Hepatocyte (in vitro differentiated cells): ENCODE measurements at places on chromosomes 12 and 14.

DNA sequence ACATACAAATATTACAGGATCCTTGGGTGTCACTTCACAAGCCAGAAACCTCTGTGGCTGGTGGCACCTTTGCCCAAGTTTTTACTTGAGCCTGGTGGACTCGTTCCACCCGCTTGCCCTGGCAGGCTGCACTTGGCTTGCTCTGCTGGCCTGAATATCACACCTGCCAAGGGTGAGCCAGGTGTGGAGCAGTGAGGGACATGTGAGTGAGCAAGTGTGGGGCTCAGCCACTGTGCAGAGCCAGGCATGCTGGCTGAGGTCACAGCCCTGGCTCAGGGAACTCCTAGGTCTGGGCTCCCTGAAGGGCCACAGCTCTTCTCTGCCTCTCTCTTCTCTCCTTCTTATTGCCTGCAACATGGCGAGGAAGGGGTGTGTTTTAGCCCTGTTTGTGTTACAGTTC, 82.0 kb downstream of the SLC16A7 start:
- no peak for DNase-seq

GRCh38 chr12:69765515-69765914, 26.9 kb downstream of the RAB3IP start:
- no peak for DNase-seq

DNA sequence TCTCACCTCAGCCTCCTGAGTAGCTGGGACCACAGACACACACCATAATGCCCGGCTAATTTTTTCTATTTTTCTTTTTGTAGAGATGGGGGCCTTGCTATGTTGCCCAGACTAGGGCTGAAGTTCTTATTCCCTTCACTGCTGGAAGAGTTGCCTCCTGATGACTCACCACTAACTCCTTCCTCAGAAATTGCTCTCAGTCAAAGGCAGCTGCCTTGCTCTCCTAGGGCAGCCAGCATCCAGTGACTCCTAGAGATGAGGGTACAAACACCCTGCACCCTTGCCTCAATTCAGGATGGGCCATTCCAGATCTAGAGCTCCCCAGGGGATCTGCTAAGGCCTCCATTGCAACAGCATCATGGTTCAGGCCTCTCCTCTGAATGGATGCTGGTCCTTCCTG, 54.0 kb upstream of the RASSF8 start:
- DNase-seq, result no peak

DNA sequence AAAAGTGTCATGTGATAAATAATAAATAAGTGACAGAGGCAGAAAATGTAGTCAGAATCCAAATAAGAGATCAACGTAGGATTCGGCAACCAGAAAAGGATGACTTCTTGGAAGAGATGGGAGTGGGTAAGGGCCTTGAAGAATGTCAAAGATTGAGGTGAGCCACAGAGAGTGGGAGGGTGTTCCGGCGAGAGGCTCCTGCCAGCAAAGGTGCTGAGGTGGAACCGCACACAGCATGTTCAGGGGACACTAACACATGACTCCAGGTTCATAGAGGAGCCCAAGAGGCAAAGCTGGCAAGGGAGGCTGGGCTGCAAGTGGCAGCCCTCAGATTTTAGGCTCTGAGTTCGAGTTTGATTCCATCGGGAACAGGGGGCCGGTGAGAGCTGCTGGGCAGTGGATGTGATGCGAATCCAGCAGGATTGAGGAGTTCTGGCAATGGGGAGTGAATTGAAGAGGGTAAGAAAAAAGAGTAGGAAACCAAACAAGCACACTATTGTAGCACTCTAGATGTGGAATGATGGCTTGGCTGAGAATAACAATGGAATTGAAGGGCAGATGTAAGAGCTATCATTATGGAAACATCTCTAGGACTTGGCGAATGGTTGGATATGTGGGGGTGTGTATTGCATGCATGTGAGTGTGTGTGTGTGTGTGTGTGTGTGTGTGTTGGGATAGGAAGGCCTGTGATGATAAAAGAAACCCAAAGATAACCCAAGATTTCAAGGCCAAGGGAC, 36.5 kb downstream of the LRRC74A start:
- no peak for DNase-seq

DNA sequence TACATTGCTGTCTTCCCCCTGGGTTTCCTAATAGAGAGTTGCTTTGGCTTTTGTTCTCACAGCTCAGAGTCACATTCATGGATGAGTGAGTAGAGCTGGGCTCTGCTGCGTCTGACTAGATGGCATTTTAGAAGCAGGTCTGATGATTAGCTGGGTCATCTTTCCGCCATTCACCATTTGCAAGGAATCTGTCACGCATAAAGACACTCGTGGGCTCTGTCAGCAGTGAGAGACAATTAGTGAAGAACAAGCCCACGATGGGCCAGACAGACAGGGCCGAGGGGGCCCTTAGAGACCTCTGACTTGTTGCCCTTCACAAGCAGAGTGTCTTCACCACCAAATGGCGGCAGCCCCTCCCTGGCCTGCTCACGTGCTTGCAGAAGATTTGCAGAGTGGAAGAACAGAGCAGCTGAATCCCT, 175.0 kb downstream of the CRADD start:
- DNase-seq, result no peak
